ENCODE measurements at places on chromosomes 2 and 18. TPM values are rescaled to one million over a fixed set of nuclear protein-coding genes. Genes with fewer than 3 reads are reported as not detected.

Gene TNP1
- not detected for total RNA-seq

Gene MYO1B
- total RNA-seq = 65.2 TPM

Gene BBS5
- 3.5 TPM for total RNA-seq

Gene CD8B2
- total RNA-seq = not detected
